ENCODE measurements at places on chromosomes 2 and 18.

DNA sequence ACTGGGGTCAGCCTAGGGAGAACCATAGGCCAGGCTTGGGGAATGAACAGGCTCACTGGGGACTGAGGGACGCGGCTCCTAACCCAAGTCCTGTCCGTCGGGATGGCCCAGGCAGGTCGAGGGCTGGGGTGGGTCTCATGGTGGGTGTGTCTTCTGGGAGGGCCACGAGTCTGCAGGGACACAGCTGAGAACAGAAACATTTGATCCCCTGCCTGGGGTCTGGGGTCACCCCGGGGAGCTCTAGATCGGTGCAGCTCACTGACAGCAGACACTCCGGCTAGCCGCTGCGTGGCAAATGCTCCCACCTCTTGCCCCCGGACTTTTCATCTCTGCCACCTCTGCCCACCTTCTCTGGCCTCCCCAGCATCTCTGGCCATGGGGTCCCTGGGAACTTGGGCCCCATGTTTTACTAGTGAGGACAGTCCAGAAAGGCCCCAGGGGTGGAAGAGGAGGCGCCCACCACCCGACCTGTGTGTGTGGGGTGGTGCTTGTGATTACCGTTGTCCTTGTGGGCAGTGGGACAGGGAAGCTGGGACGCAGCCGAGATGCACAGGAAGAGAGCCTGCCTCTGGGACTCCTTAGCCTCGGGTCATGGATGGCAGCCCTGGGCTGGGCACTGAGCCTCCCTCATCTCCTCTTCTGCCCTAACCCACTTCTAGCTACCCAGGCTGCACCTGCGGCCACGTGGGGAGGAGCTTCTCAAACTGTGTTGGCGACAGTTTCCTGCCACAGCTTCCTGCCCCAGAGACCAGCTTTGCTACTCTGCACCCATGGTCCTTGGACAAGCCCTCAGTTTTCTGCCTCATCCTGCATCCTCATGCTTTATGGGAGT lies 4.9 kb downstream of the ZAP70 start:
- DNase-seq = no peak

- no peak for DNase-seq
Measured at GRCh38 chr18:29063346-29063745, 886.4 kb upstream of the CDH2 start.

DNA sequence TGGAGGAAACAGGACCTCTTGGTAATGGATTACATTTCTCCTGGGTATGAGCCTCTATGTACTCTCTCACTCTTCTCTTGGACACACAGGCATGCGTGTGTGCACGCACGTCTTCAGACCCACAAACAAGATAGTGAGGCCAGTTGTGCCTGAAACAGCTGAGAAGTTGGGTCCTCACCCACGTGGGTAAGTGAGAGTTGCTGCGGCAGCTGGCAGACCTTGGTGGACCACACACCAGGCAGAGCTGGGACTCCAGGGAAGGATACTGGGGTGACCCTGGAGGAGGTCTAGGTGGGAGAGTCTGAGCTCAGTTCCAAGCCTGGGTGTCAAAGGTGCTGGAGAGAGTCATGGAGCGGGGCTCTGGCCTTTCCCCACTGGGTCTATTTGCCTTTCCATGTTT lies 194.3 kb downstream of the HAUS1 start:
- DNase-seq = no peak

DNA sequence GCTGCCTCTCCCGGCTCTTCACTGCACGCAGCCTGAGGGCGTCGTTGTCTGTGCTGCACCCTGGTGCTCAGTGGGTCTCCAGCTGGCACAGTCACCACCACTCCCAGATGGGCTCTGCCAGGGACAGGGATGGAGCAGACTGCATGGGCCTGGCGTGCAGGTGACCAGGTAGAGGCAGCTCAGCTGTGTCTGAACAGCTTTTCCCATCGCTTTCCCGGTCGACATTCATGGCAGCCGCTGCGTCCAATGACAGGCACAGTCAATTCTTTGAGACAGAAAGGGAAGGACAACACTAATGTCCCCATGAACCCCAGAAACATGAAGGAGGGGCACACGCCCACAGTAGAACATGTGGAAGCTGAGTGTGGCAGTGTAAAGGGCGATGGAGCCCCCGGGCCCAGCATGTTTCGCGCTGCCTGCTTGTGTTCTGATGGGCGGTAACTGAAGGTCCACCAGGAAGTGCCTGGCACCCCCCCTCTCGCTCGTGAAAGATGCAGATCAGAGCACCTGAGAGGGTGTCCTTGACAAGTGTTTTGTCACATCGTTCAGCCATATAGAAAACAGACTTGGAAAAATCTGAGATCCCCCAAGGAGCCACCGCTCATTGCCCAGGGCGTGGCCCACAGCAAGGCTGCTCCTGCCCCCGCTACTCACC lies 122.4 kb downstream of the NFATC1 start:
- no peak for DNase-seq

DNA sequence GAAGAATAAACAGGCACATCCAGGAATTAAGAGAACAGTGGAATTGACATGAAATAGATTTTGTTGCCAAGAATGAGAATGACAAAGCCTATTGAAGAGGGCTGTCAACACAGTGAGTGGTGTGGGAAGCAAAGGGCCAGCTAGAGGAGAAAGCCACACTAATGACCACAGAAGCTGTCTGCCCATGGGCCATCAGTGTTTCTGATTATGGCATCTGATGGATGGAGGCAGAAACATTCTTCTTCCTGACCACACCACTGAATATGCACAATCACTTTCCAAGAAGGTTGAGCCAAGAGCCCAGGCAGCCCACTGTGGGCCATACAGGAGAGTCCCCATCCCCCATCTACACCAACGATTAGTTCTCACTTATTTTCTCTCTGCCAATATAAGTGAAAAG lies 146.0 kb upstream of the SH3BP4 start:
- DNase-seq = no peak

GRCh38 chr2:72682061-72682460 lies 143.8 kb downstream of the EXOC6B start:
- DNase-seq = no peak

GRCh38 chr18:21300035-21300907 lies 58.2 kb downstream of the GREB1L start:
- no peak for DNase-seq

DNA sequence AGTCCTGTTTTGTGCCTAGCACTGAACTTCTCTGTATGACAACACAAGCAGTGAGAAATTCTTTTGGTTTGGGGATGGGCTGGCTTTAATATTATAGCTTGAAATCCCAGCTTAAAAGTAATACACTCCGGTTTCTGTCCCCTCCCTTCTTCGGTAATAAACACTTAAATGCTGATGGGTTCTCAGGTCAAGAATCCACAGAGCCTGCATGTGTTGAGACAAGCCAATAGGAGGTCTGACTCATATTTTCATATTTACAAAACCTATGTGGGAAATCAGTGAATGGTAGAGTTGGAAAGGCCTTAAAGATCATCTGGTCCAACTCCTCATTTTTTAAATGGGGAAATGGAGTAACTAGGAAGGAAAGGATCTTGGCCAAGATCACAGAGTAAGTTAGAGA lies 47.5 kb downstream of the VSNL1 start:
- no peak for DNase-seq

GRCh38 chr2:23381084-23381483 lies 3.9 kb upstream of the KLHL29 start:
- peak; percentile 24 for DNase-seq

GRCh38 chr2:196213252-196213980 lies 42.0 kb upstream of the STK17B start:
- no peak for DNase-seq

GRCh38 chr18:58256316-58257080 lies 212.5 kb downstream of the NEDD4L start:
- DNase-seq = no peak

GRCh38 chr2:187232749-187233148 lies 215.3 kb downstream of the CALCRL start:
- no peak for DNase-seq

DNA sequence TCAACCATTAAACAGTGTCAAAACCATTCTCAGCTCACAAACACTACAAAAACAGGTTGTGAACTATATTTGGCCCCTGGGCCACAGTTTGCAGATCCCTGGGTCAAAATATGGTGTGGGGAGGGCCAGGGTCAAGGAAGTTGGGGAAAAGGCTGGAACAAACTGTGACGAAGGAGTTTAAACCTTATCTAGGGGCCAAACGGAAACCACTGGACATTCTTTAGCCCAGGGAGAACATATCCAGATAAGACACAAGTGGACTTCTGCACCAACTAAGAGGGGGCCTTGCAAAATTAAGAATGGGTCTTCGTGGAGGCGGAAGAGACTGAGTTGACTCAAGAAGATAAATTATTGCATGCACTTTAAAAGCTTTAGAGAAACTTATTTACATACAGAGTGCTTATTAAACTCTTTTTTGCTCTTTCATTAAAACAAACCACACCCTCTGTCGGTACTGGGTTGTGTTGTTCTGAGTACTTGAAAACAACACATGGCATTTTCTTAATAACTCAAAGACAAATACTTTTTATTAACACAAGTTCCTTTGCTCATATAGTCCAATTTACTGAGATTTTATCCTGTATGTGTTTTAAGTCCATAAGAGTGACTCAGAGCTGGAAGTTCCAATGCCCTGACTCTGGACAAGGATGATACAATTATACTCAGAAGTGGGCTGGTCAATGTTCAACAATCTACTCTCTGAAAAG lies 5.3 kb upstream of the ASAP2 start:
- no peak for DNase-seq

GRCh38 chr2:239292959-239293774 lies 107.7 kb downstream of the HDAC4 start:
- DNase-seq = no peak

- peak; percentile 71 for DNase-seq
Measured at GRCh38 chr2:85164145-85164569, 31.0 kb downstream of the TCF7L1 start.

DNA sequence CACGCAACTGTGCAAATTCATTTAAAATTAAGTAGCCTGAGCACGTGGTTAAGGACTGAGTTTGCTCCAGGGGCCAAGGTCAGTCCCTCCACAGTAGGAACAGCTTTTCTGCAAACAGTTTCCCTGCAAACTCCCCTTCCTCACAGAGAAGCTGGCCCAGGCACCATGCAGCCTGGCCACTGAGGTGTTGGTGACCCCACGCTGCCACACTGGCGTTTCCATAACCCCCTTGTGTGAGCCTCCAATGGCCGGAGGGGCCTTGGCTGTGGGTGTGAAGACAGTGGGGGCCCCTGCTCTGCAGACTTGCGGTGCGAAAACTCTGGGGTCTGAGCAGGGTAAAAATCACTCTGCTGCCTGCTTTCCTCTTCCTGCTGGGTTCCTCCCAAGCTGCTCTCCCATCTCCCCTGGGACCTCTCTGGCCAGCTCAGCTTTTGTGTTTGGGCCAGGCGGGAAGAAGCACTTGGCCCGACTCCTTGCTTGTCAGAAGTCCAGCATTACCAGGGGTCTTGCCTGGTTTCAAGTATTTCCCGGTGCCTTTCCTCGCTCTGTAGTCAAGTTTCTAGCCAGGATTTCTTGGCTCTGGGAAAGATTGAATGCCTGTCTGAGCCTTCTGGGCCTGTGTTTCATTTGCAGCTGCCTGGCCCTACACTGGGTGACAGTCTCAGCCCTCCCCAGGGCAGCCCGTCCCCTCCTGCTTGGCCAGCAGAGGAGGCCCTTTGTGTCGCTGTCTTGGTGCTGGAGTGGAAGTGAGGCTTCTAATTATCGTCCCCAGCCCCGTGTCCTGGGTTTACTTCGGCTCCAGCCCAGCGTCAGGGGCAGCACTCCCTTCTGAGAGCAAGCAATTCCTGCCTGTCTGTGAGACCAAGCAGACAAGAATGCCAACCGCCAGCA lies 131.4 kb upstream of the SLC1A4 start:
- DNase-seq = peak; percentile 72

GRCh38 chr2:223860809-223861738 lies 23.7 kb upstream of the AP1S3 start:
- no peak for DNase-seq

- peak; percentile 37 for DNase-seq
Measured at GRCh38 chr18:48109961-48110493, 179.6 kb upstream of the SMAD2 start.

GRCh38 chr18:23133860-23134779 lies 1.2 kb upstream of the CABLES1 start:
- DNase-seq = peak; percentile 58

DNA sequence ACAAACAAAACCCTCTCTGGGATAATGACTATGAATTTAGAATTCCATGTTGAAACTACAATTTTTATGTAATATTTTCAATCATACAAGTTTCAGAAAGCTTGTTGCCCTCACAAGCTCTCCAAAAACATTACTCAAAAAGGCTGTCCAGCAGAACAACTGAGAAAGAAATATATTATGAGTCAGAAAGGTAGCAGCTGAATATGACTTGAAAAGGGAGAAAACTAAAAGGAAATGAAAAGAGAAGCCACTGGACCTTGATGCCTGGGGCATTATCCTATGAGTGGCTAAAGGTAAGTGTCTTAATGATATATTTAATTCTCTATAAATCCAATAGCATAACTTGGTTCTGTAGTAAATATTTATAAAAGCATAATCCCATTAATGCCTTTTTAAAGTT lies 61.8 kb downstream of the NXPH2 start:
- DNase-seq = no peak

DNA sequence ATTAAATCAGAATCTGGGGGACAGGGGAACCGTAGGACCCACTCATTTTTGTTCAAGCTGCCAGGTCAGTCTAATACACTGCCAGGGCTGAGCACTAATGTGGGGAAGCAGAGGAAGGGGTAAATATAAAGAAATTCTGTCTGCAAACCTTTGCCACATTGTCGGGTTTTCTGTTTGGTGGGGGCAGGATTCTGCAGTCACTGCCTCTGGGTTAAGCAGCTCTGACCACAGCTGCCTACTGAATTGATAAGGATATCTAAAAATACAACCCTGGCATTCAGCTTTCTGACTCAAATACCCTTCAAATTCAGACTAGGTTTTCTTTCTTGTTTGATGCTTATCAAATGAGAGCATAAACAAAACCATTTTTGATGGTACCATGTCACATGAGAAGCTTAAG lies 6.0 kb downstream of the DNER start:
- DNase-seq = no peak

DNA sequence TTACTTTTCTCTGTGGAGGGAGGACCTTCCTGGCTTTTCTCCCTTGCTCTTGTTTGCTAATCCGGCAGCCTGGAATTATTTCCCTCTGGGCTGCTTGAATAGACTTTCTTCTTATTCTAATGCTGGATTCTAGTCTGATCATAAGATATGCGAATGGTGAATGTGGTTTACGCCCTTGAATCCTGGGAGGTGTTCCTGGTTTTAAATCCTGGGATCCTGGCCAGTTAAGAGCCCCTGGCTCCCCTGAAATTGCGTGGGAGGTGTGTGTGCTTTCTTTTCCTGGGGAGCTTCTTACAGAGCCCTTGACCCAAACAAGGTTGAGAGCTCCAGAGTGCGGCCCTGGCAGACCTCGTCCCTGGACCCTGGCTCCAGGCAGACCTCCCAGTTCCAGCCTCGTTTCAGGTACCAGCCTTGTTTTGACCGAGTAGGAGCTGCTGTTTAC lies 2.8 kb downstream of the SH3BP4 start:
- DNase-seq = peak; percentile 48

DNA sequence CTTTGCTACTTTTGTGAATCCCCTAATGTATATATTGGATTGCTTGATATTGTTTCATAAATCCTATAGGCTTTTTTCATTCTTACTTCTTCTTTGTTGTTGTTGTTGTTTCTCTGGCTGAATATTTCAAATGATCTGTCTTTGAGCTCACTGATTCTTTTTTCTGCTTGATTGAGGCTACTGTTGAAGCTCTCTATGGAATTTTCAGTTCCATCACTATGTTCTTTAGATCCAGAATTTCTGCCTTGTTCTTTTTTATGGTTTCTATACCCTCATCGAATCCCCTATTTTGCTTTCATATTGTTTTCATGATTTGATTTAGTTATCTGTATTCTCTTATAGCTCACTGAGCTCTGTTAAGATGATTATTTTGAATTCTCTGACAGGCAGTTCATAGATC lies 24.6 kb upstream of the RASGRP3 start:
- DNase-seq = no peak

- no peak for DNase-seq
Measured at GRCh38 chr2:61327173-61327572, 143.7 kb downstream of the USP34 start.

Data from eye (tissue), 1 donor.